ENCODE measurements at places on chromosomes 2 and 18.
A peak's percentile ranks its signal among the peaks of the same experiment; 100 is the strongest.

DNA sequence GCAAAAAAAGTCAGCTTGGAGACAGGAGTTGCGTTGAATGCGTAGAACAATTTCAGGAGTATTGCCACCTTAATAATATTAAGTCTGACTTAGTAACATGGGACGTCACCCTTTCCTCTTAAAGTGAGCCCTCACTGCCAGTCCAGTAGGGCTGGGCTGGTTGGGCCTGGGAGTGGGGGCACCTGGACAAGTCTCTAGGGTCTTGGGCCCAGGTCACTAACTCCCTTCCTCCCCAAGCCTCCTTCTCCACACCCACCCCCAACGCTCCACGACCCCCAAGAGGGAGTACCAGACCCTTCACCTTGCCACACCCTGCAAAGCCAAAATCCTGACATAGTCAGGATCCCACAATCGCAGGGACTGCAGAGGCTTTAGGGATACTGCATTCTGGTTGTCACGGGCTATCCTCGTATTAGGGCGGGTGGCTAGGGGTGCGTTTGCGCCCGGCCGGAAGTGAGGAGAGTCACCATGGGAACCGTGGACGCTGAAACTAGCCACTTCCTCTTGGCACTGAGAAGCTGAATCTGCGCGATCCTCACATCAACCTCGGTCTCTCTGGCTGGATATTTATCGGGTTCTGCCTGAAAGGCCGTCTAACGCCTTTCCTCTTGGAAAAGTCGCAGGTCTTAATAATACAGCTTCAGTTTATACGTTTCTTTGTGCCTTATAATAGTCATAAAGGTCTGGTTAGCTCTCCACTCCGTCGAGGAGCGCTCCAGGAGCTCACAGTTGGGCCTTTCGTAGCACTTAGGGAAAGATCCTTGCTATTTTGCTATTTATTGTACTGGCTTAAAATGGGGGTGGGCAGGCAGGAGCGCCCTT, 10.3 kb upstream of the CXXC1 start:
- DNase-seq = peak; percentile 82

DNA sequence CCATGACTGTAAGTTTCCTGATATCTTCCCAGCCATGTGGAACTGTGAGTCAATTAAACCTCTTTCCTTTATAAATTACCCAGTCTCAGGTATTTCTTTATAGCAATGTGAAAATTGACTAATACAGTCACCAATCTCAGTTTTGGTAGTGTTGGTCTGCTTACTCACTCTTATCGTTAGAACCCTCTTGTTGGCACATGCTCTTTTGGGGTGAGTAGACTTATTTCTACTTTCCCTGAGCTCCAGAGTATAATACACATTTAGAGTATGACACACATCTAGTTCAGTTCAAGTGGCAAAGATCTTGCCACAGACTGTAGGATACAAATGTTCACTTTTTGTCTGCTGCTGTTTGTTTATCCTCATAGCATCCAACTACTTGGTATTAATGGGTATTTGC, 347.5 kb upstream of the CELF4 start:
- no peak for DNase-seq

DNA sequence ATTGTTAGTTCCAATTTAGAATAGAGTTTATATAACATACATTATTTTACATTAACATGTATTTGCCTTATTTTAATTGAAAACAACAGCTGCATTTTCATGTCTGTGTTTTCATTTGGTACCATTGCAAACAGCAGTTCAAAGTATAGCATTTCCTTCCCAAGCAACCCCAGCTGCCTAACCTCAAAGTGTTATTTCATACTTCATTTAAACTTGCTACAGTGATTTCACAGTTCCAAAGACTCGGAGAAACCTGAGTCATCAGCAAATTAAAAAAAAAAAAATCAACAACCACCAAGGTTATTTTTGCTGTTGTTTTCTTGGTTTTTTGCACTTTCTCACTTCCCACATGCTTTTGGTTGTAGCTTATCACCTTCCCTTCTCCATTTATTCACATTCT, 236.5 kb upstream of the SPHKAP start:
- DNase-seq = peak; percentile 4

DNA sequence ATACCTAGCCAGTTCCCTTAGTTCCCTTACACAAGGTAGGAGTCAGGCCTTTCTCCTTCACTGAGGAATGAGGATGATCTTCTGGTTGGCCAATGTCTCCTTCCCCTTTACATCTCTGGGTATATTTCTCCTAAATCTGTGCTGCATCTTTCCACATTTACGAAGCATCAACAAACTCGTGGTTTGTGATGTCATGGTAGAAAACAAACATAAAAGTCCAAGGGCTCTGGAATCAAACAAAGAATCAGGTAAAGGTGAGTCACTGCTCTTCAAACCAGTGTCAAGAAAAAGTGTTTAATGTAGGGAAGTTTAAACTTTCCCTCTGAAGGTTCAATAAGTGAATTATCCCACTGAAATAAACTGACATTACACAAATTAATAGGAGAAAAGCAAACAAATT, 122.9 kb downstream of the METTL8 start:
- no peak for DNase-seq

DNA sequence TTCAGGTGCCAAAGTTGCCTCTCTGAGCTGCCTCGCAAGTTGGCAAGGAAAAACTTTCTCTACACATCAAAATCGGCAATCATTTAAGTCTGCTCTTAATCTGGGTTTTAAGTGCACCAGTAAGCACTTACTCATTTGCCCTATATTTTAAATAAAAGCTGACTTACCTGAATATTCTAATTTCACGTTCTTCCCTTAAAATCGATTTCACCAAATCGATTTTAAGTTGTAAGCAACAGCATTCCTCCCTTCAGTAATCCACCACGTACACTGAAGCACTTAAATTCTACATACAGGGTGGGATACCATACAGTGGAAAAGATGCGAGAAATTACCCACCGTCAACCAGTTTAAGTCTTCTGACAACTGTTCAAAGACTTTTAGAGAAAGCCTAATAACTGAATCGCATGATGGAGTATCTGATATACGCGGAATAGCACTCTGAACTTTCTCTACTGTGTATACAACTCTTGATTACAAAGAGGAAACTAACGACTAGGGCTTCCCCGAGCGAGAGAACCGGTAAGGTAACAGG, 1.6 kb downstream of the PPP3R1 start:
- no peak for DNase-seq

DNA sequence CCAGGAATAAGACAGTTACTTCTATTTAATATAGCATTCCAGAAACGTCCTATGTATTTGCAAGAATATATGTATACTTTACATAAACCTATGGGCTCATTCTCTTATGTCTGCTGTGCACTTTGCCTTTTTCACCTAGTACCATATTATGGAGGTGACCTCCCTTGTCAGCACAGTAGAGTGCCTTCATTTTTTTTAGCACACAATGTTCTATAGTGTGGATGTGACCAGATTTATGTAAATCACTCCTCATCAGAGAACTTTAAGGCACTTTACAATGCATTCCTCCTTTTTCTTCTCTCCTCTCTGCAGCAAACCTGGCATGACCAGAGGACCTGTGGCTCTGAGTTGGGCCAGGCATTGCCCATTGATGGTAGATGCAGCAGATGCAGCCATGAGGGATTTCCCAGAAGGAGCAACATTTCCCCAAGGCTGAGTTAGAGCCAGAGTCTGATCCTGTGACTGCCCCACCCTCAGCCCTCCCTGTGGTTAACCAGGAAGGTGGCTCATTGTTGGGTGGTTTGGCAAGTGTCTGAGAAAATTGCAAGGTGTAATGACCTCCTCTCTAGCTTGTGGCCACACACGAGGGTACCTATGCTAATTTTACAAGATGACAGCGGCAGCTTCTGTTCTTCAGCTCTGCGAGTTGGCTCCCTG, 76.5 kb upstream of the DLX2 start:
- peak; percentile 8 for DNase-seq

DNA sequence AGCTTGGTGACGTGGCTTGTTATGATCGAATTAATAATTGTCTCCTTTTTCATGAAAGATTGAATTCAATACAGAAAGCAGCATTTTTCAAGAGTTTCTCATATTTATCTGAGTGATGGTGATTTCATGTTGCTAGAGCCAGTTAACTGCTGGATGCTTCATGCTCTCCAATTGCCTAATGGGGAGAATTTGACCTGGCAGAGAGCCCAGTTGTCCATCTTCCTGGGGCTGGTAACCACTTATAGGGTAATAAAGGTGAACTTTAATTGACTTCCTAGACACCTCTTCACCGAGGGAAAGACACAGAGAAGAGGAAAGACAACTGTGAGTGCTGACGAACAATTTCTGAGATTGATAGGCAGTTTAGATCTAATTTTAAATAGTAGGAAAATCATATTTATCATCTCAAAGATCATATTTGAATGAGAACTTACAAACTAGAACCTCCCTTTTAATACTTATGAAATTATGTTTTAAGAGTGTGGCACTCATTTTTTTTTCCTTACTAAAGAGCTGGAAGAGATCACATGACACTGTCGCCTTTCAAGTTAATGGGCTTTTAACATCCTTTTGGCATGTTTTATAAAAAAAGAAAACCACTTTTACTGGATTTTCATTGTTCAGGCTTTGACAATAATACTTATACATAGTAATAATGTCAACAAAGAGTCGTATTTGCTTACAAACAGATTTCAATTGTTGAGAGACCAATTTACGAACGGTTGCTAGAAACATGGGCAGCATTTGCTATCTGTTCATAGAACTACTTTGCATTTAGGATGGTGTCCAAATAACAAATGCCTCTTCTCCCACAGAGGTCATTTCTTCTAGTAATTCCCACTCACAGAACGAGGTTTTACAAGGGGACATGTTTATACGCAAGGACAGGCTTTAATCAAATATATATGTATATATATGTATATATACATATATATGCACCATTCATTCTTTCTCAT, 153.3 kb downstream of the RAPGEF4 start:
- DNase-seq = peak; percentile 27

All from iris pigment epithelial cell (primary cell).